Activated T-helper 1 cell treated with anti-CD3 and anti-CD28 coated beads, Interleukin-2, amount 50 U/mL, for 16 hours (primary cell): ENCODE measurements at places on chromosomes 3 and 15.

GRCh38 chr3:61725851-61726333 is 164.5 kb downstream of the PTPRG start:
- DNase-seq, result no peak

DNA sequence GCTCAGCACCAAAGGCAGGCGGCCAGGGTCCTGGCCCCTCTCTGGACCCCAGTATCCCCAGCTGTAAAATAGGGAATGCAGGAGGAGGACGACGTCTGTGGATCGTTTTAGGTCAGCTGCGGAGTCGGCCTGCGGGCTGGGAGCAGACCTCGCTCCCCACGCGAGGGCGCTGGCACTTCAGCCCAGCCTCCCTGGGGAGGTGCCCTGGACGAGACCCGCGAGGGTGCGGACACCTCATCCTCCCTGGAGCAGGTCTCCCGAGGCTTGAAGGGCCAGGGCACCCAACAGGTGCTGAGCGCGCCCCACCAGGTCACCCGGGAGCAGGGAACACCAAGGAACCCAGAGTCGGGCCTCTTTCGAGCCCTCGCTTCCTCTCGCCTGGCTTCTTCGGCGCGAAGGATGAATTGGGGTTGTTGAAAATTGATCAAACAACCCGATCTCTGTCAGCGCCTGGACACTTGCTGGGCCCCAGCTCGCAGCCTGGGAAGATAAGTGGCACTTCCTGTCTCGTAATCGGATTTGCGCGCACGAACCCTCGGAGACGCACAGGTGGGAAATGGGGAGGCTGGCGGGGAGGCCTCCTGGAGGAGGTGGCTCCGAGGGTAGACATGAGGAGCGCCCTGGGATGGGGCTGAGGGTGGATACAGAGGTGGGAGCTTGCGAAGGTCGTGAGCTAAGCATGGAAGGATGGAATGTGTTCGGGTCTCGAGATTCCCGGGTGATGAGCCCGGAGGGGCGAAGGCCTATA is 588 bp upstream of the VIPR1 start:
- DNase-seq, result peak; percentile 43

DNA sequence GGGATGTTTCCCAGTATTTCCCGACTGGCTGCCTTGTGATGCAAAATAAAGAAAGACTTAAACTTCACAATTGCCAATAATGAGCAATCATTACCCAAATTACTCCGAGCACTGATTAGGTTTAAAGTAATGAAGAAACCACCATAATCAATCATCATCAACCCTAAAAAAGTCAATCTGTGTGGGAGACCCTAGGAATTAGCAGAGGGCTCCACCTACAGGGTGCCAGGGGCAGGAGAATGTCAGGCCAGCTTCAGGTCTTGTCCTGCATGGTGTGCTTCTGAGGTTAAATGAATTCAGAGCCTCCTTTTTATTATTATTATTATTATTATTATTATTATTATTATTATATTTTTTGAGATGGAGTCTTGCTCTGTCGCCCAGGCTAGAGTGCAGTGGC is 478.0 kb upstream of the ARRDC4 start:
- DNase-seq, result no peak

- DNase-seq, result no peak
These were observed 3.9 kb downstream of the TSC22D2 start for GRCh38 chr3:150411976-150412375.

GRCh38 chr3:100602506-100603444 is 6.6 kb upstream of the ADGRG7 start:
- no peak for DNase-seq

- DNase-seq, result no peak
These were observed 143.1 kb downstream of the ARRDC4 start for GRCh38 chr15:98103570-98103969.

DNA sequence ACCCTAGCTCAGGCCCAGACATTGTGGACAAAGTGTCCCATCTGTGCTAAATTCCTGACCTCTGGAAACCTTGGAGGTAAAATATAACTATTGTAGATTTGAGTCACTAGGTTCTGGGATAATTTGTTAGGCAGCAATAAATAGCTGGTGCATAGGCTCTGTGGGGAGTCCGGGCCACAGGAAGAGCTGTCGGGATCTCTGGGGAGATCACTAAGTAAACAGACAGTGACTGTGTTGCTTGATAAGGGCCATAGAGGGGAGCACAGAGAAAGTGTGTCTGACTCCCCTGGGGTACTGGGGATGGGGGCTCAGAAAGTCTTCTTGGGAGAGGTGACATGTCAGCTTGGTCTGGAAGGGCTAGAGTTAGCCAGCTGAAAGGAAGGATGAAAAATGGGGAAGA is 37.7 kb upstream of the MRPS22 start:
- DNase-seq, result no peak

DNA sequence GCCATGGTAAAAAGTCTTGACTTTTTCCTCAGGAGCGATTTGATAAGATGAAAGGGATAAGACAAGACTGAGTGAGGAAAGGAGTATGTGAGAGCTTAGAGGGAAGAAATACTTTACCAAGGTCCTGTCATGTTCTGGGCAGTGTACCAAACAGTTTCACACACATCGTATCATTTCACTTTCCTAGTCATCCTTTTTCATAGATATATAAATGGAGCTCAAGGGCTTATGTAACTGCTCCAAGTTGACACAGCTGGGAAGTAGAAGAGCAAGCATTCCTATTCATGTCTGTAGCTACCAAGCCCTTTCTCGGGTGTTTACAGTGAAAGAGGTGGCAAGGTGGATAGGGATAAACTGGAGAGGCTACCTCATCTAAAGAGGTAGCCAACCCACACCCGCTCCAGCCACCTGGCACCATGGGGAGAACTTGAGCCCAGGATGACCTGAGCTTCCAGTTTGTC is 57.4 kb downstream of the MRPS25 start:
- no peak for DNase-seq

DNA sequence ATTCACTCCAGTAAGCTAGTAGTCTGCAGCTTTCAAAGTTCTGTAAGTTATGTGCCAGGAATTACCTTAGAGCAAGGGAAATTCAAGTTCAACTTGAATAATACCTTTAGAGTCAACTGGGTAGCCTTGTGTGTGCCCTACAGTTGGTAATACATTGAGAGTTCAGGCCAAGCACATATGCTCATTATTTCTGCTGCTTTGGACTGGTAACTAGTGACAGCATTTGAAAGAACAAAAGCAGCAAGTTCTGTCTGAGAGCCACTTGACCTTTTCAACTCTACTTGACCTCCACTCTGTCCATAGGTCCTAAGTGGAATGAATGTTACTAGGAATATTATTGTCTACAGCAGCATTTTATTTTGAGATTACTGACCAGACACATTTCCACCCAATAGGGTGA is 723.5 kb downstream of the NLGN1 start:
- DNase-seq, result no peak

GRCh38 chr3:10994306-10994705 is 1.8 kb downstream of the SLC6A1 start:
- no peak for DNase-seq

DNA sequence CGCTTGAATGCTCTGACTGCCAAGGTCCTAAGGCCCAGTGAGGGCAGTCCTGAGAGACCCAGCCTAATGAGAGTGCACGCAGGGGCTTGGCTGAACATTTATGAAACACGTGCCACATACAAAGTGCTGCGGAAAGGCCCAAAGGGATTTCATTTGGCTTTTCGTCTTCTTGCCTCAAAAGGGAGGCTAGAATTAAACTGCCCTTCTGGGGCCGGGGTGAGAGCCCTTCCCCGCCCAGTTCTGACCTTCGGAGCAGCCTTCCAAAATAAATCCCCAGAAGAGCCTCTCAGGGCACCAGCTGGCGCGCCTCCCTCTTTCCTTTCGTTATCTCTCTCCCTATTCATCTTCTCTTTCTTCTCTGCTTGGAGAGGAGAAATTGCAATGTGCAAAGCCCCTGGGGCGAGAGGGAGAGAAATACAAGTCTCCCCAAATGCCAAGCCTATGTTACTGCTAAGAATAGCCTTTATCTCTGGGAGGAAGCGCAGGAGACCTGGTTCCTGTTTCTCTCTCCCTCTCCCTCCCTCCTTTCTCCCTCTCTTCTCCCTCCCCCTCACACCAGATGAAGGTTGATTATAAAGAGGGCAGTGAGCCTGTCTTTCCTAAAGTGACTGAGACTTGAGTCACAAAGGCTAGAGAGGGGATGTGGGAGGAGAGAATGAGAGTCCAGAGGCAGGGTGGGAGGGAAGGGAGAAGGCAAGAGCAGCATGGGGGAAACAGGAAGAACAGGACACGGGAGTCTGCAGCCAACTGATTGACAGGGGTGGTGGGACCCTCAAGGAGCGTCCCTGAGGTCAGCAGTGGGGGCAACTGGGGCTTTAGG is 36.7 kb upstream of the NDUFB4 start:
- DNase-seq, result no peak

DNA sequence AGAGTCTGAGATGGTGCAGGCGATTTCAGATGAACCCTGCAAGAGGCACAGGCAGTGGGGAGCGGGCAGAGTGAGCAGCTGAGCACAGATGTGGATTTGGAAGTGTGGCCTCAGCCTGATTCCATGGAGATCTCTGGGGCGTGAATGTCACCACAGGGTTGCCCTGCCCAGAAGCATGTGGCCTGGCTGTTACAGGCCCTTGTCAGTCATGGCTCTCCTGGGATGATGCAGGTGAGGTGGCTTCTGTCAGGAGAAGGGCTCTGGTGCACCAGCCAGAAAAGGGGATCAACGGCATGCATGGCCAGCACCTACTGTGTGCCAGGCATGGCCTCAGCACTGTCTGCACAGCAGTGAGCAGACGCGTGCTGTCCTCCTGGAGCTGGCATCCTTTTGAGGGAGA is 11.9 kb downstream of the HDAC11 start:
- no peak for DNase-seq

GRCh38 chr15:29364426-29365078 is 94.9 kb upstream of the NSMCE3 start:
- DNase-seq, result no peak

- no peak for DNase-seq
These were observed 274.5 kb downstream of the FEZF2 start for GRCh38 chr3:62098646-62099365.

DNA sequence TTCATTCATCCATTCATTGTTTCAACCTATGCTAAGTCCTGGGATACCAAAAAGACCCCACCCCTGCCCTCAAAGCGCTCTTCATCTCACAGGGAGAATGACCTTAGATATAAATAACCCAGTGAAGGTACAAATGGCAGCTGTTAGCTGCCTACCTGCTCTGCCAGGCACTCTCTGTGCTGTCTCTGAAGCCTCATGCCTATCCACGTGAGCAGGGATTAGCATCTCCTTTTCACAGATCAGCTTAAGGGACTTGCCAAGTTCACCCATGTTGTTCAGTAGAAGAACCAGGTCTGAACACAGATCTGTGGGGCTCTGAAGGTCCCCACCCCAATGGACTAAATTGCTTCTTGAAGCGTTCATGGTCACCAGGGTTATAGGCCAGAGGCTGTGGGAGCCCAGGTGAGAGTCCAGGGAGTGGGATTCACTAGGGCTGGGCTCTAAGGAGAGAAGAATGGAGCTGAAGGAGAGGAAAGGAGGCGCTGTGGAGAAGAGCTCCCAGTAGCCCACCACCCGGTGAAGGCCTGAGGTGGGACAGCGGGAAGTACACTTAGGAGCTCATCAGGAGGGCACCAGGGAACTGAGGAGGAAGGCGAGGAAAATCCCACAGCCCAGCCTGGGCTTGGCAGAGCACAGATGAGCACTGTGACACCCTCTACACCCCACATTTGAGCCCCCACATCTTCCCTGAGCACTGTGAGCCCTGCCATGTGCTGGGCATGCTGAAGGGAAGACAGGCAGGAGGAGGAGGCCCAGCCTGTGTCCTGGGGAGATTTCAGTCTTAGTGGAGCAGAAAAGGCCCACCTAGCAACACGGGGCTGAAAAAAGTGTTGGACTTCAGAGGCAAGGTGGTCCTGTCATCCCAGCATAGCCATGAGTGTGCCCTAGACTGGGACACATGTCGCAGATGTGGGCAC is 20.4 kb downstream of the RBP1 start:
- DNase-seq, result no peak

GRCh38 chr3:171181907-171182690 is 155.6 kb upstream of the SLC2A2 start:
- DNase-seq, result no peak

DNA sequence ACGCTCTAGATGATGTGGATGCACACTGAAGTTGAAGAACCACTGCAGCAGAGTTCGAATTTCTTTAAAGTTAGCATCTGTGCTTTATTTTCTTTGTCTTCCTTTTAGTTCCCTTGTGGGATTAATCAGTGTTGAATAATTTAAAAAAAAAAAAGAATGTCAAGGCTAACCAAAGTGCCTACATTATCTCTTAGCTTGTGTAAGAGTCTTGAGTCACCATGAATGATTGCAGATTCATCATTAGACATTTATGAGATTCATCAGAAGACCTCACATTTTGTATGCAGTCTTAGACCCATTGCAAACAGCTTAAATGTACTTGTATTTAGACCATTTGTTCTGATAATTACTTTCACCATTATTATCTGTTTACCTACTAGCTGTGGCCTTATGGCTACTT is 182.2 kb downstream of the FNDC3B start:
- no peak for DNase-seq

- no peak for DNase-seq
These were observed 9.9 kb downstream of the LOXL1 start for GRCh38 chr15:73936181-73936580.

DNA sequence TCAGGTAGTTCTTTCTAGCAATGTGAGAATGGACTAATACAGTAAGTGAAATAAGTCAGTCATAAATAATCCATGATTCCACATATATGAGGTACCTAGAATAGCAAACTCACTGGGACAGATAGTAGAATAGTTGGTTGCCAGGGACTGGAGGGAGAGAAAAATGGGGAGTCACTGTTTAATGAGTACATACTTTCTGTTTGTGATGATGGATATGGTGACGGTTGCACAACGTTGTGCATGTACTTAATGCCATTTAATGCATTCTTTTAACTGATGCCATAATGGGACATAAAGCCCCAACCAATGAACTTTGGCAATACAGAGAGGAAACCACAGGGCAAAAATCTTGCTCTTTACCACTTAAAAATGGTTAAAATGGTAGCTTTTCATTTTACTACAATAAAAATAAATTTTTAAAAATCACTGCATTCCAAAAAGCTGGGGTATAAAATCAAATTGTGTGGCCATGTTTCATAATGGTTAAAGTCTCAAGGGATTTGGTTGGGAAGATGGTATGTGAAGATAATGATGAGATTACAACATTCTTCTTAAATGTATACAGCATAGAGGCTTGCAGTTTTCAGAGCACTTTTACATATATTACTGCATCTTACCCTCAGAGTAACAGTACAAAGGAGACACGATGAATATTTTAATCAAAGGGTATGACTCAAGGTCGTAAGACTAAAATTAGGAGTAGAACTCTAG is 45.2 kb downstream of the ADAM10 start:
- no peak for DNase-seq

DNA sequence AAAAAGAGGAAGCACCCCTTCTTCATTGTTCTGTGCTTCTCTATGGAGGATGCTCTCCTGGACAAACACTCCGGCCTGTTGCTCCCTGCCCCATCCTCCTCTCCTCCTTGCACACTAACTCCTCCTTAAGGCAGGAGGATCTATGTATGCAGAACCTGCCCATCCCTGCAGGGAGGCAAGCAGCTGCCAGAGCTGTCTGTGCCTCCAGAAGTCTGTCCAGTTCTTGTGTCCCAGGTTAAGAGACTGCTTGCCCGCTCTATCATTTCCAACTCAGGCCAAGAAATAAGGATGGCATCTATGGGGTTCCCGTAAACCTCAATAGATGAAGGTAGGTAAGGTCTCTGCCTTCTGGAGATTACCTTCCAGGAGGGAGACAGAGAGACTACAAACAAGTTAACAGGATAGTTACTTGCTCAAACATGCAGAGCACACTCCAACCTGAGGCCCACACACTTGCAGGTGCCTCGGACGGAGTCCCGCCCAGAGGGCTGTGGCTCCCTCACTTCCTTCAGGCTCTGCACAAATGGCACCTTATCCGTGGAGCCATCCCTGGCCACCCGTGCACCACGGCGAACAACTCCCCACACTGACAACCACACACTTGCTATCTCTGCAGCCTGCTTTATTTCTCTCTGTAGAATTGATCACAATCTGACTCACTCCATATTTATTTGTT is 6.9 kb downstream of the XXYLT1 start:
- DNase-seq, result no peak
